ENCODE measurements at places on chromosomes 16 and 17.

DNA sequence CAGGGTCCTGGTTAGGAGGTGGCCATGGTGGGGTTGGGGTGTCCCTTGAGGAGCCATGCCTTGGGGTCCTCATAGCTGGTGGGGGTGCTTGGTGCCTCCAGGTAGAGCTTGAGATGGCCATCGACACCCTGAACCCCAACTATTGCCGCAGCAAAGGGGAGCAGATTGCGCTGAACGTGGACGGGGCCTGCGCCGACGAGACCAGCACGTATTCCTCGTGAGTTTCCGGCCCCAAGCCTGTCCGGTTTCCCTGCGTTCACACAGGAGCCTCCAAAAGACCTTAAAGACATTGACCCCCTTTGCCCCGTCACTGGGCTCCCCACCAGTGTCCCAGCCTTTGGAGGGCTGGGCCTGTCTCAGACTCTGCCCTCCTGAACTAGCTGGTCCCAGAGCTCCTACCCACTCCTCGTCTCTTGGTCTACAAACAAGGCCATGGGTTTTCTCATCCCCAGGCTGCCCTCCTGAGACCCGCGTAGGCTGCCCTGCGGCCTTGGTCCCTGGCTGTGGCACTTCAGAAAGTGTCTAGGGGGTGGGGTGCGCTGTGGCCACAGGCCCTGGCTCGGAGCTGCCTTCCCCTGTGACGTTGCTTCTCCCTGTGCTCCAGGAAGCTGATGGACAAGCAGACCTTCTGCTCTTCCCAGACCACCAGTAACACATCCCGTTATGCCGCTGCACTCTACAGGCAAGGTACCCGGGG, 11.8 kb downstream of the POLR3E start:
- DNase-seq, result no peak

GRCh38 chr17:65656390-65657250, 95.2 kb upstream of the AXIN2 start:
- DNase-seq, result no peak

- no peak for DNase-seq
Measured at GRCh38 chr16:2473999-2474876, 689 bp upstream of the TBC1D24 start.

DNA sequence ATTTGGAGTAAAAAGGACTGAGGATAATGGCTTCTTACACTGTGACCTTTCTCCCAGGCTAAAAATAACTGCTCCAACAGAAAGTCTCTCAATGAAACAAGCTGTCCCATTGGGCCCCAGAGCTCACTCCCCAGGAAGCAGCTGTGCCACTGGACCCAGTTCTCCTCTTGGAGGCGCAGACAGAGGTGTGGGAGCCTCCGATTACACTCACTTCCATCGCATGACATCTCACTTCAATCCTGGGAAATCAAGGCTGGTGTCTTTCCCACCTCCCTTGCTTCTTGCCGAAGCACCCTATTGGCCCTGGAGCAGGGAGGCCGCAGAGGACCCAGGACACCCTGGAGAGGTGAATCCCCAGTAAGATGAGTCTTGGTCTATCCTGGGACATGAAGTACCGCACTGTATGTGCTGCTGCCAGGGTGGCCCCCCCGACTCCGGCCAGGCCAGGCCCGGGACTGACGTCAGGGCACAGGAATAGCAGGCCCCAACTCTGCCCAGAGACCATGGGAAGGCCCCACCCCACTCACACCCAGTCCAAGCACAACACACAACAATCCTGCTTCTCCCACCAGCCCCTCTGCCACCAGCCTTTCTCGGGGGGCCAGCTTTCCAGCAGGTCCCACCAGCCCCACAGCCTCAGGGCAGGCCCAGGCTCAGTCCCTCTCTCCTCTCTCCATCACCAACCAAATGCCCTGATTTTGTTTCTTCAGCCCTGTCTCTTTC, 29.5 kb downstream of the SRL start:
- no peak for DNase-seq

- no peak for DNase-seq
Measured at GRCh38 chr17:28724500-28725165, 1.4 kb downstream of the TLCD1 start.

GRCh38 chr17:8162997-8163977, 539 bp upstream of the VAMP2 start:
- DNase-seq, result no peak

GRCh38 chr16:68374961-68375660, 64.3 kb downstream of the PRMT7 start:
- no peak for DNase-seq

GRCh38 chr17:17668775-17669579, 12.3 kb upstream of the RAI1 start:
- DNase-seq, result no peak

- DNase-seq, result no peak
Measured at GRCh38 chr17:77449373-77449907, 308.7 kb downstream of the SEC14L1 start.

DNA sequence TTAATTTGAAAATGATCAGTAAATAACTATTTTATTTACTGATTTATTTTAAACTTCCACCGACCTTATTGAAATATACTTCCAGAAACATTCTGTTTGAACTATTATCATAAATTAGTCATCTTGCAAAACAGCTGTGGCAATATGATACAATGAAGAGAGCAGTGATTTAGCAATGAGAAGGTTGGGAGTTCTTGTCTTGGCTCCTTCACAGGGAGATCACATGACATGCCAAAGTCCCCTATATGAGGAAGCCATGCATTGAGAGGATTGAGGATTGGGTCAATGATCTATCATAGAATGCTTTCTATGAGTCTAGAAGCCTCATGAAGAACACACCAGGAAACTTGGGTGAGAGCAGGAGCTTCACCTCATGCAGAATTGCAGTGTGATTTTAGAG, 222.7 kb downstream of the LGALS9B start:
- no peak for DNase-seq
